ENCODE measurements at places on chromosomes 4 and X.

DNA sequence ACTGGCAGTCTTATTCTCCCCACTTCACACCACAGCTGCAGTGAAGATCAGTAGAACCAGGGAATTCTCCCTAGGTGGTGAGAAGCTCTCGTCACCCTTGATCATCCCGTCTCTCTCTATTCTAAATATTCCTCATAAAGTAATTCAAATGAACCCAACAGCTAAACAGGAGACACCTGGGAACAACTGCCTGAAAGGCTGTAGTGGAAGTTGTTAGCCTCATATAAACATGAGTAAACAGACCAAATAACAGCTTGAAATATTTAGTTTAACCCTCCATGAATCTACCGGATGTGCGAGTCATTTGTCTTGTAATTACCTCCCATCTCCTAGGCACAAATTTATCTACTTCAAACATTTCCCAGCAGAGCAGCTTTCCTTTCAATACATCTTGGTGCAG lies 30.4 kb upstream of the APELA start:
- no peak for DNase-seq

GRCh38 chrX:20729416-20729815 lies 462.7 kb upstream of the RPS6KA3 start:
- DNase-seq, result peak; percentile 9

- no peak for DNase-seq
Measured at GRCh38 chrX:17634542-17635207, 102.6 kb upstream of the SCML1 start.

DNA sequence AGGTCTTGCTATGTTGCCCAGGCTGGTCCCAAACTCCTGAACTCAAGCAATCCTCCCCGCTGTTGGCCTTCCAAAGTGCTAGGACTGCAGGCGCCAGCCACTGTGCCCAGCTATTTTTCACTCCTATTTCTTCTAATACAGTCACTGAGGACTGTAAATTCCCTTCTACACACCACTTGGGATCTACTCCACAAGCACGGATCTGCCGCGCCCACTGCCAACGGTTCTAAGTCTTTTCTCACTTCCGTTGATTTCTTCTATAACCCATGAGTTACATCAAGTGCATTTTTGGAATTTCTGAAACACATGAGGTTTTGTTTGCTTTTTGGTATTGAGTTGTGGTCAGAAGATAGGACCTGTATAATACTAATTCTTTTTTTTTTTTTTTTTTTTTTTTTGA lies 48.6 kb downstream of the FAM53A start:
- no peak for DNase-seq

GRCh38 chrX:153993978-153994377 lies 21.4 kb downstream of the TMEM187 start:
- no peak for DNase-seq

- no peak for DNase-seq
Measured at GRCh38 chr4:150515135-150515534, 66.8 kb upstream of the MAB21L2 start.

GRCh38 chrX:19956306-19956705 lies 34.6 kb downstream of the BCLAF3 start:
- DNase-seq, result no peak

DNA sequence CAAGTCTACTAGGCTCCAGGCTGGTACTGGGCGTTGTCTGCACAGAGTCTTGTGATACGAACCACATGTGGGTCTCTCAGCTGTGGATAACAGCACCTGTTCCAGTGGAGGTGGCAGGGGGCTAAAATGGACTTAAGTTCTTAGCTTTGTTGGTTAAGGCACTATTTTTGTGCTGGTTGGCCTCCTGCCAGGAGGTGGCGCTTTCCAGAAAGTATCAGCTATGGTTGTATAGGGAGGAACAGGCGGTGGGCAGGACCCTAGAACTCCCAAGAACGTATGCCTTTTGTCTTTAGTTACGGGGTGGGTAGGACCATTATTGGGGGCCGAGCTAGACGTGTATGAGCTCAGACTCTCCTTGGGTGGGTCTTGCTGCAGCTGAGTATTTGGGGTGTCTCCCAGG lies 1138.4 kb downstream of the PCDH19 start:
- DNase-seq, result no peak

DNA sequence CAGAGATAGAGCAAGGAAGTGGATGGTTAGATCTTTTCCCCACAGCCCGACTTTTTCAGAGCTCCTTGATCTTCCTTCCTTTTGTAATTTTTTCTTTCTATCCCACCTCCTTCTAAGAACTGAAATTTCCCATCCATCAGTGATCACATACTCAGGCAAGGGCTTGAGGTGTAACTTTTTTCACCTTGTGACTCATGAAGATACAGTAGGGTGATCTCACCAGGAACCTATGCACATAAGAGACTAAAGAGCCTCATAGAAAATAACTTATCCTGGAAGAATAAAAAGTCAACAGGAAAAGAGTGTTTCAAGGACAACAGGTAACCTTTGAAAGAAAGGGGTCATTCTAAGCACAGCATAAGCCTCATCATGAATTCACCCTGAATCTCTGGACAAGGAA lies 131.2 kb upstream of the HCCS start:
- no peak for DNase-seq

DNA sequence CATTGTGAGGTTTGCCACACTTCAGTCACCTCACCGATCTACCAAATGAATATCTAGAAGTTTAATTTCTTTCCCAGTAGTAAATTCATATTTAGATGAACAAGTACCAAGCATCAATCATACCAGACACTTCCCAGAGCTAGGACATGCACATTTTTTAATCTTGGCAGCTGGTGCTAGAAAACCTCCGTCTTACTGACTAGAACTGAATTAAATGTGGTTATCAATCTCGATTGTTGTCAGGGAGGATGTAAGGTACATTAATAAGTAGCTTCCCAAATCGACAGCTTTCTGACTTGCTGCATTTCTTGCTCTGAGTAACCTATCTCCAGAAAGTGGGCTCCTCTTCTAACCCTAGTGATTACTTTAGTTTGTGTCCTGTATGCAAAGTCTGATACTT lies 34.4 kb downstream of the VEGFC start:
- no peak for DNase-seq

DNA sequence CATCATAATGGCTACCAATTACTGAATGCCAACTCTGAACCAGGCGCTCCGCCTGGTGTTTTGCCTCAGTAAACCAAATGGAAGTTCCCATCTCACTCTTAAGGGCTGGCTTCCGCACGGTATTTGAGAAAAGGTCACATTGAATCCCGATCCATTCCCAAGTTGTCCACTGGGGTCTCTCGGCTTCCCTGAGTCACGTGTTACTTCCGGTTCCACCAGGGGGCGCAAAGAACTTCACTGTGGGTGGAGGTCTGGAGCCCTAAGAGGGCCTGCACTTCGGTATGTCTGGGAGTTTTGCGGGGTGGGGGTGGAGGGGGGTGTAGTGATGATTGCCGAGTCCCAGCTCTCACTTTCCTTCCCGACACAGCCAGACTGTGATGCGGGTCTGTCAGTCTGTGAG lies 13.4 kb upstream of the NHS start:
- no peak for DNase-seq

DNA sequence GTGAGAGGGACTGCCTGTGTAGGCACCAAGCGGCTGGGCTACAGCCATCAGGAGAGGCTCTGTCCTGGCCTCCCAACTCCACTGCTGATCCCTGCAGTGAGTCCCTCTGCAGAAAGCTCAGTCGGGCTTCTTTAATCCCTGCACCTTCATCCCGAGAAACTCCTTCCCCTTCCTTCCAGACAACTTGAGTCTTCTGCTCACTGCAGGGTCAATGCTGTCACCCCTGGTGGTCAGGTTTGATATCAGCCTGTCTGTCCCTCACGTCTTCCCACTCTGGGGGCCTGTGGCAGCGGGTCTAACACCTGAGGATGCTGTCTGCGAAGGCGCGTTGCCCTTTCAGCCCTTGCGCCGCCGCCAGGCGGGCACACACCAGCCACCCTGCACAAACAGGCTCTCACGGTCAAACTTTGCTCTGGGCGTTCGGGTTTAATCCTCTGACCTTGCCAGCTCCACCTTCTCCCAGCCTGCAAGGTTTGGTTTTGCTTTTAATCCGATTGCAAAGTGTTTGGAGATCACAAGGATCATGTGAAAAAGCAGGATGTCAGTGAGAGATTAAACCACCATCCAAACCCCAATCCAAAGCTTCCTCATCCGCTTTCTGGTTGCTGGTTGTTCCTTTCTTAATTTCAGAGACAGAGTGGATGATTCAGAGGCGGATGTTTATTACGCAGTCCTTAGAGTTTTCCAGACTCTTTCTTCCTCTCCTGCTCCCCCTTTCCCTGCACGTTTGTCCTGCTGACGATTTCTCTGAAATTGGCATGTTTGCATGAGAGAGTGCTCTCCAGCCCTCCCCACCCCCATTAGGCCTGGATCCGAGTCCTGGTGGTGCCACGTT lies 74.8 kb upstream of the SLC34A2 start:
- no peak for DNase-seq

DNA sequence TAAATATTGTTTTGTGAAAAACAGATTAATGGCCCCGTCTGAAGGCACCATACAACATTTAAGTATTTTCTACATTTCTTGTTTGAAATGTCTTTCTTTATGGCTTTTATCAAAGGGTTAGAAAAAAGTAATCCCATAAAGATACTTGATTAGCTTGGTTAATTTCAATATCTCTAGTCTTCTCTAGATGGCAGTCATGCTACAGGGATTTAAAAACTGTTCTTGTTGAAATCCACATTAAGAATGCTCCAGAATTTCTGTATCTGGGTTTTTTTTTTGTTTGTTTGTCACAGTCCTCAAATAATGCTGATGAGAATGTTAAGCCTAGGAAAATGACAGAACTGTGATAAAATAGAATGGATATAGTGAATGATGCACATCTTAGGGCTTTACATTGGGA lies 109.0 kb upstream of the AADAT start:
- DNase-seq, result no peak

DNA sequence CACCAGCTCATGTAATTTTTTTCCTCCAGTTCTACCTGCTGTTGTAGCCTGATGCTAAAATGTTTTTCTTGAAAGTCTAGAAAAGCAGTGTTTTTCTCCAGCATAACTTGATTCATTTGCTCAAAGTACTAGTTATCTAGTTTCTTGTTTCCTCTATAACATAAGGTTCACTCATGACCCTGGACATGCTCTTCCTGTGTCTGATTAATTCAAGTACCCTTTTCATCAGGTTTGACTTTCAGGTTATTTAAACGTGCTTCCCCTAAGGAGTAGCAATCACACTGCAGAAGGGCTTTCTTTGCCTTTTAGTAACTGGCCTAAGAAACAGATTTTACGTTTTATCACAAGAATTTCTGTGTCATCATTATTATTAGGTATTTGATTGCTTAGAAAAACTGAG lies 66.8 kb upstream of the EGFL6 start:
- DNase-seq, result no peak

- DNase-seq, result no peak
Measured at GRCh38 chr4:105386012-105386411, 87.8 kb downstream of the PPA2 start.

DNA sequence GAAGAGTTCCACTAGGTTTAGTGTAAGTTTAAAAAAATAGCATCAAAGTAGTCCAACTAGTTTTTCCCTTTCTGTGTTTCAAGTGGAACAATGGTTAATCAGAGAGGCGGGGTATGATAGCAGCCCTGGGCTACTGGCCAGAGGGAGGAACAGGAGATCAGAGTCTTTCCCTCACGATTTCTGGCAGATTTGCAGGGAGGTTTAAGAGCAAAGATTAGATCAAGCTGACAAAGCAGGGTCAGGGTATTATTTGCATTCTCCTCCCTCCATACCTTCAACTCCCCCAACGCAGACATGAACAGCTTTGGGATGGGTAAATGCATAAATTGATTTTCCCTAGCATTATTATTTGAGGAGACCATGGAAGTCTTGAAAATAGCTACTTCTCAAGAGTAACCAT lies 277.6 kb upstream of the DIAPH2 start:
- DNase-seq, result no peak

GRCh38 chr4:182770259-182770995 lies 146.8 kb downstream of the DCTD start:
- DNase-seq, result no peak

GRCh38 chr4:8390577-8390976 lies 49.9 kb downstream of the ACOX3 start:
- no peak for DNase-seq

DNA sequence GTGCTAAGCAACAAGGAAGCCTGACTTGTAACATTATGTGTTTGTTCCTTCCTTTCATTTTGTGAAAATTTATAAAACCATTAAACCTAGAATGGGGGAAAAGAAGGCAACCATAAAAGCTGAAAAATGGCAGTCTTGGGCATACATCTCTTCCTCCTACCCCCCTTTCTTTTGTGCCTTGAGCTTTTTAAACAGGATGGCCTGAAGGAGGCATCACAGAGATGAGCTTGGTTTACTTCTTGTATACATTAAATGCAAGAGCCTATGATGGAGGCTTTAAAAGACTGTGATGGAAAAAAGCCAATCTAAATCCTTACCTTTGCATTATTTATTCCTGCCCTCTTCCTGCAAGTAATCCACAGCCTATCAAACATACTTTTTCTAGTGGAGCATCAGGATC lies 36.2 kb upstream of the ADH7 start:
- DNase-seq, result no peak

DNA sequence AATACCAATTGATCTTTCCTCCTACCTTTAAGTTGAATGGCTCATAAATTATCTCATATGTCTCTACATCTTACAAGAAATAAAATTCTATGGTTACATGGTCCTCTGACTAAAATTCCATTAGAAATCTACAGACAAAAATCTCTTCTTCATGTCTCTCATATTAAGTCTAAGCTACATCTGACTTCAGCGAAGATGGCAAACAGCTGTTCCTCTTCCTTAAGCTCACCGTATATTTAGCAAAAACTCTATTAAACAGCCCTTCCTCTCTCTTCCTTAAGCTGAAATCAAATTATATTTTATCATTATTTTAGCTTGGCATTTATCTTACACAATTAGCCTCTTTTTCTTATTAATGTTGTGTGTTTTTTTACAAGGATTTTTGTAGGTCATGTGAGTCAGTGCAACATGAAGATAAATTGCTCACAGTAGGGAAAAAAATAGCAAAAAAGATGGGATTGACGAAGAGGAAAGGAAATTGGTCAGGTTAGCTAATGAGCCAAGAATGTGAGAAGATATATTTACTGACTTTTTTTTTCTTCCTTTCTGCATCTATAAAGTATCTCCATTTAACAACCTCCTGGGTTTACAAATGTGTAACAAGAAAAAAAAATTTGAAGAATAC lies 2412.8 kb downstream of the ARAP2 start:
- DNase-seq, result no peak

- DNase-seq, result no peak
Measured at GRCh38 chr4:1166509-1167243, 5.7 kb downstream of the SPON2 start.

DNA sequence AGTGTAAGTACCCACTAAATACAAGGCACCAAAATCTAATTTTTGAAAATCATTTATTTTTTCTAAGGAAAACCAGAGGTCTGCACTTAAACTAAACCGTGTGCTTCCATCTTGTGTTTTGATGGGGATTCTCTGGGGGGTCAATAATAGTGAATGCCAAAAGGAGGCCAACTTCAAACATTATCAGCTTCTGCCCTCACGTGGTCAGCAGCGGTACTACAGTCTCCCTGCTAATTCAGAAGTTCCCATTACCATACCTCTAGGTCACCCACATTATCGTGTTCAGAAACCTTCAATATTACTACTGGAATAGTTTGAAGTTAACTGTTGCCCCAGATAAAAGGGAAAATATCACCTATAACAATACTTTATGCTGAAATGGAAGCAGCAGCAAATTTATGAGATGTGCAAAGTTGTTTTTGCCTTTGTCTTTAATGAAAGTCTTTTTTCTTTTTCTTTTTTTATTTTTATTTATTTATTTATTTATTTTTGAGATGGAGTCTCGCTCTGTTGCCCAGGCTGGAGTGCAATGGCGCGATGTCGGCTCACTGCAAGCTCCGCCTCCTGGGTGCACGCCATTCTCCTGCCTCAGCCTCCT lies 17.3 kb downstream of the CTPS2 start:
- DNase-seq, result no peak

- DNase-seq, result no peak
Measured at GRCh38 chr4:81378386-81378785, 93.3 kb downstream of the RASGEF1B start.

Data from NCI-H1048 (cell line).